ENCODE measurements at places on chromosomes 7 and 10.

- DNase-seq: no peak
Observed at GRCh38 chr7:142372727-142373126, 114.9 kb upstream of the PRSS58 start.

GRCh38 chr10:3774018-3774813, 10.8 kb downstream of the KLF6 start:
- no peak for DNase-seq

- DNase-seq: no peak
Observed at GRCh38 chr10:24254180-24254579, 45.2 kb downstream of the KIAA1217 start.

- DNase-seq: no peak
Observed at GRCh38 chr10:3955955-3956617, 171.1 kb upstream of the KLF6 start.

DNA sequence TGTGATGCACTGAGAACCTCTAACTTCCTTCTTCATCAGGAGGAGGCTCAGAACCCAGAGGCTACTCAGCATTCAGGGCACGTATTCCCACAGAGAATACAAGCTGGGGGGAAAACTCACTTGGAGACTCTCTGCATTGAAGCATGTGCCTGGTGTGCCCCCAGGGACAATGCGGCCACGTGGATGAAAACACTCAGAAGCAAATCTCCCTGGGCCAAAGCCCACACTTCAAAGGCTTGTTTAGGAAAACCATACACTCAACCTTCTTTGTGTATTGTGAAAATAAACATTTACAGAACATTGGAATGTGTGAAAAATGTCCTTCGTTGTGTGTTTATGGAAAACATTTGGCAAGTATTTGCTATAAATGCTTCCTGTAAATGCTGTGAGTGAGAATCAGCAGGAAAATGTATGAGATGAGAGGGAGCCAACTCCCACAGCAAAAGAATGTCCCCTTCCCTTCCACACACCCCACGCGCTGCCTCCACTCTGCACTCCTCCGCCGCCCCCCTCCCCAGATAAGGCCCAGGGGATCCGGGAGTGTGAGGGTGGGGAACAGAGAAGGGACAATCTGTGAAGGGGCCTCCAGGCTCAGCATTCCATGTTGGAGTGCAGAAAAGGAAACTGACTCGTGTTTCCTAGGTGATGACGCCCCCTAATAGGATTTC, 339.5 kb downstream of the ELMO1 start:
- DNase-seq: no peak

DNA sequence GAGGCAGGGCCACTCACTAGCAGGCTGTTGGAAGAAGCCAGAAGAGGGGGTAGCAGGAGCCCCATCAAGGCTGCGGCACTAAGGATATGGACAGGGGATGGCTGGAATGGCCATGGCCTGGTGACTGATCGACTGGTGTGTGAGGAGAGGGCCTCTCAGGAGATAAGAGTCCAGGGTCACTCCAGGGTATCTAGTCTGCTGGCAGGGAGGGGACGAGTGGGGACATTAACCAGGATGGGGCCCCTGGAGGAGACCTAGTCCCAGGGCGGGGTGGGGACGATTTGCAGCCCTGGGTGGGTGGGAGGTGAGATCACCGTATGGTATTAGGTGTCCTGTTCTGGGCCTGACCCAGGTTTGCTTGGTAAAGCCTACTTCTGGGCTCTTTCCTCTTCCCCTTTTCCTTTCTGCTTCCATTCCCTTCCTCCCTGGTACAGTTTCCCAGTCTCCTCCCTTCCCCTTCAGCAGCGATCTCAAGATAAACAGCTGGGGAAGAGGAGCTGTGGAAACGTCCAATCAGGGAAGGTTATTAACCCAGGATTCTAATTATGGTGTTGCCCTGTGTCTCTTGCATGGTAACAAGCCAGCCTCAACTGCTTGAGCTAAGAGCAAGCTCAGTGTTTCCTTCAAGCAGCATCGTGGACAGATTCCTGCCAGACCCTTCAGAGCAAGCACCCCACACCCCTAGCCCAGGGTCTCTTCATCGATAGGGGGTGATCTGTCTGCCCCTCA, 233.2 kb downstream of the RPS24 start:
- DNase-seq: no peak

GRCh38 chr7:98647326-98647725, 30.2 kb downstream of the NPTX2 start:
- DNase-seq: no peak

DNA sequence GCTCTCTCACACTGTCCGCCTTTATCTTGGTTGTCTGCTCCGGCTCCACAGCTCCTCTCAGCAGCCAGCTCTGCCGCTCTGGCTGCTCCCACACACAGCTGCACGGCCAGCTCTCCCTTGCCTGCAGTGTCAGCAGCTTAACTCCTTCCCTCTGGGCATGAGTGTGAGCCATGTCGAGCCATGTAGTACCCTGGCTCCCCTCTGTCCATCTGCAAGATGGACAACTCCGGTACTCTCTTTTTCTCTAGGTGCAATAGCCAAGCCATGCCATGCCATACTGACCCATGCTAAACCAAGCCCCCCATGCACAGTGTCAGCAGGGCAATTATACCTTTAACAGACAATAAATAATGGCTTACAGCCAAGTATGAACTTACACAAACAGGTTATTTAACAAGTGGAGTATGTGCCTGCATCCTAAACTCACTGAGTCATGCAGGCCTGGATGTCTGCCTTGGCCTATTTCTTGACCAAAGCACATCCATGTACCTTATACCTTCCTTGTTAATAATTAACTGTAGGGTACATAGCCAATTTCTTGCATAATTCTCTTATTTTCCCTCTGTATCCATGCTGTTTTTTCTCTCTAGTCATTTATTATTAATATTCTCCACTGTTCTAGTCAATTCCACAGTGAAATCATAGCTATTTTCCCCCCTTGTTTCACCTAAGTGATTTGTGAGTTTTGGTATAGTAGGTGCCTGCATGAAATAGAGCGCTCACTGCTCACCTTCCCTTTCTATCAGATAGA, 170.9 kb downstream of the CDK14 start:
- no peak for DNase-seq

GRCh38 chr7:140161047-140161446, 15.7 kb downstream of the KDM7A start:
- DNase-seq: no peak

DNA sequence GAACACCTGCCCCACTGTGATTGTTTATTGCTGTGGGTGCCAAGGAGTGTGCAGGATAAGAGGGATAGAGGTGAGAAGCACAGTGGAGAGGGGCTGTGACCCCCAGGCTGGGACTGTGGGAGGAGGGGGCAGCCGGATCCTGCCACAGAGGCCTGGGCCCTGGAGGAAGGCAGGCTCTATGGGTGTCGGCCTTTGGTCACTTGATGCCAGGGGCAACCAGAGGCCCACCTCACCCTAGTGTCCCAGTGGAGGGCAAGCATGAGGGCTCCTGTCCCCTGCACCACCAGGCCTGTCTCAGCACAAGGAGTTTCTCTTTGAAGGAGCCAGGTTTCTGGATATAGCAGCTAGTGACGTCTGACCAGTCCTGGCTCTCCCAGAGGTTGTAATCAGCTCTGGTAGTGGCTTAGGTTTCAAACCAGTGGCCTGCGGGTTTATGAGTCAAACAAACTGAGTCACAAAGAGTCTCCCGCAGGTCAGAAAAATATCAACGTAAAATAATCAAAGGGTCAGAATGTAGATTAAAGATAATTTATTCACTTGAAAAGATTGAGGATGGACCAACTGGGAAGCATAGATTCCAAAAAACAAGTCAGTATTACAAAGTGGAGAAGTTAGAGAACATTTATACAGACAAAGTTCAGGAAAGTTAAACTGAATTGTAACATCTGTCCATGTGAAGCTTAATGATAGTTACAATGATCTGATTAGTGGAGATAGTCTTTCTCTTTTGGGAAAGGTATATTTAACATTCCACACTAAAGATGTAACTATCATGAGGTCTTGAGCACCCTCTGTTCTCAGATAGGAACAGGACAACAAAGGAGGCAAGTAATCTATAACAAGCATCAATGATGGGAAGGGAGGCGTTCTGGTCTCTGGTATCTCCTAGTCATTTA, 37.2 kb upstream of the ZNF488 start:
- peak; percentile 66 for DNase-seq
